ENCODE measurements at places on chromosomes 11 and 22. TPM values are rescaled to one million over a fixed set of nuclear protein-coding genes. Genes with fewer than 3 reads are reported as not detected.

DNA sequence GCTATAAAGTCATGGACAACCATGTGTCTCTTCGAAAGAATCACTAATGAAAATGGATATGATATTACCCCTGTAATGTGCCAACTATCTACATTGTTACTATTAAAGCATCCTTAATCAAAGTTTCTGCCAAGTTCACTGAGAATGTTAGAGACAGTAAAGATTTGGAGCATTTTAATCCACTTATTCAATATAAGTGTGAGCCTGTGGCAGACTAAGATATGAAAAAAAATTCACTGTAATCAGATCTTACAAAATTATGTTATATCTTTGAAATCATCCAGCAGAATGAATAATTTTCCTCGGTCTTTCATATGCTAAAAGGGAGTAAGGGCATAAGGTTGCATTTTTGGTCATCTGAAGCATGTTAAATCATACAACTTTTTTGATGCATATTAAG is 49.9 kb downstream of the MAML2 start:
- no peak for DNase-seq

GRCh38 chr11:128697645-128698174 is 3.8 kb downstream of the FLI1 start:
- no peak for DNase-seq

- no peak for DNase-seq
Measured at GRCh38 chr11:10247011-10247410, 47.0 kb downstream of the SBF2 start.

DNA sequence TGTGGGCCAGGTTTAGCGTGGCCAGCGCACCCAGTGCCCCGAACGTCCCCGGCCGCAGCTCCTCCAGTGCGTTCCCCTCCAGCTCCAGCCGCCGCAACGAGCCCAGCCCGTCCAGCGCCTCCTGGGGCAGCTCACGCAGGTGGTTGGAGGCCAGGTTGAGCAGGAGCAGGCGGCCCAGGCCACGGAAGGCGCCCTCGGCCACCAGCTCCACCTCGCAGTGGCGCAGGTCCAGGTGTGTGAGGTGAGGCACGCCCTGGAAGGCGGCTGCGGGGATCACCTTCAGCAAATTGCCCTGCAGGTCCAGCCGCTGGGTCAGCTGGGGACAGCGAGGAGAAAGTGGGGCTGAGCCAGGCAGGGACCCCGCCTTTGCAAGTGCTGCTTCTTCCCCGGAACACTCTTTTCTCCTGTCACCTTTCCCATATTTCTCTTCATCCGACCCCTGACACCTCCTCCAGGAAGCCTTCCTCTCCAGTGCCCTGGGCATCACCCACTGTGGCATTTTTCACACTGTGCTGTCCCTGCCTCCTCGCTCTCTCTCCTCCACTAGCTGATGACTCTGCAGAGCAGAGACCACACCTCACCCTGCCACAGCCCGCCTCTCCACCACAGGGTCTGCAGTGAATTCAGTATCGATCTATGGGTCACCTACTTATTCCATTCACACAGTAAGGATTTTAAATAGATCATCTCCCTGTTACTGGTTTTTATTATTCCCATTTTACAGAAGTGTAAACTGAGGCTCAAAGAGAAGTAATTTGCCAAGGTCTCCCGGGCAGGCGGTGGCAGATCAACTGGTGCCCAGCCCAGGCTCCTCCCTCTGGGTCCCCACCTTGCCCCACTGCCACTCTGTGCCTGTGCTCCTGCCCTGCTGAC is 1.9 kb downstream of the CHADL start:
- no peak for DNase-seq

DNA sequence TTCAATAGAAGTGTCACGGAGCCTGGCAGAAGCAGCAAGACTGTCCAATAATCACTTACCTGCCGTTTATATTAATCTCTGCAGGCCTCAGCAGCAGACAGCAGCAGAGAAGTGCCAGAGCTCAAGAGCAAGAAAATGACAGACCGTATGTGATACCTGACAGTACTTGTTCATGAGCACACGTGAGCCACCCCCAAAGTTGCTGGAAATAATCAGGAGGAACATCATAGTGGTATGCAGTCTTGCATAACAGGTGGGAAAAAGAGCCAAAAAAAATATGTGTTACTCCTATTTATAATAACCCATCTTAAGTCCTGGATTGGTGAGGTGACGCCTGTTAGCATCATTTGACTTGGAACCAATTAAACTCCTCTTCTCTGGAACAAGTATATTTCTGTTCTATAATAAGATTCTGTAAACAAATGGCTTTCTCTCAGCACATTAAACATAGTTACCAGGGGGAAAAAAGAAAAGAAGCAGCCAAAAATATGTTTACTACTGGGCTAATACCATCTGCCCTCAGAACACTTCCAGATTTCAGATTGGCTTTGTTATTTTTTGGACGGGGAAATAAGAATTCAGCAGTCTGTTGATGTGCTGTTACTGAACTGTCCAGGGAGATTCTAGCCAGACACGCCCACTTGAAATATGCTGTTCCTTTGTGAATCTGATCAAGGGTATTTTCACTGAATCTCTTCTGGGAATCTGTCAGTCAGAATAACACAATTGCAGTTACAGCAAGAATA is 7.9 kb upstream of the SLN start:
- no peak for DNase-seq

- no peak for DNase-seq
Measured at GRCh38 chr11:56764976-56765375, 16.5 kb upstream of the OR9G4 start.

DNA sequence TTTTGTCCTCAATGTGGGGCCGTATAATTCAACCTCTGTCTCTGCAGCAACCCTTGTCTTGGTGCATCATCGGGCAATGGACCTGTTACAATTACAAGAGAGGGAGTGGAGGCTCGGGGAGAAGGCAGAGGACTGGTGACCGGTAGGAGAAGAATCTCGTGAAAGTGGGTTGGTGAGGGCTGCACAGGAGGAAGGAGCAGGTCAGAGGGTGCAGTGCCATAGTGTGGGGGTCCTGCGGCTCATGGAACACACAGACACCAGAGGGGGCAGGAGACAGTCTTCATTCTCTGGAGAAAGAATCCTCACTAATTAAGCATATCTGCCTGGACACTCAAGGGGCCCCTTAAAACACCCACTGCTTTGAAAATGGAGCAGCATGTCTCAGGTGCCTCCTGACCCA is 174.7 kb upstream of the B3GAT1 start:
- DNase-seq, result no peak

DNA sequence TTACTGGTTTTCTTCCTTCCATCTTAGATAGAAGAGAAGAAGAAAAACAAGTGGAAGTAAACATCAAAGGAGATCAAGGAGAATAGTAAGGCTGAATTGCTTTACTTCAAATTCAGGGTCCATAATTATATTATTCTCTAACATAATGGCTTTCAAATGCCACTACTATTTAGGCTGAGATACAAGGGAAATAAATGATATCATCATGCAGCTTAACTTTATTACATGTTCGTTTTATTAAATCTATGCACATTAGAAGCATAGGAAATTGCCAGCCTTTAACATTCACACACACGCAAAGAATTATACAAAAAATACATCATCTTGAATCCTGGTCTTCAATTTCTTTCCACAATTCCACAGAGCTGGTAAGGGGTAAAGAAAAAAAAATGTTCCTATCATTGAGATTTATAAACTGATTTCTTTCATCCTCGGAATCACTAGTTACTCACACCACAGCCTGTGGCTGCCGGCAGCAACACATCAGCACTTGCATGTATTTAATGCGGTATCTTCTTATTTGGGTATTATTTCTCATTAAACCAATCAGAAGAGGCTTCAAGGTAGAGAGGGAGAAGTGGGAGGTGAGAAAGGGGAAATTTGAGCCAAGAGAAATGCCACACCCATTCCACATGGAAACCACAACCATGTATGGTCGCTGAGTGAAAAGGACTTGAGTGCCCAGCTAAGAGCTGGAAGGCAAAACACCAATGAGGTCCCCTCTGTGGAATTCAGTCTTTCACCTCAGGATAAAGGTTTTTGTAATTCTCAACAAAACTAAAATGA is 26.3 kb downstream of the SYTL2 start:
- no peak for DNase-seq

GRCh38 chr11:2376751-2377451 is at the start of gene CD81:
TSS of gene CD81 (plus strand) at chr11:2377310. CDS start at chr11:2377550, 240 bp downstream.
- no peak for DNase-seq

Gene CFAP68
- total RNA-seq, result 16.6 TPM

DNA sequence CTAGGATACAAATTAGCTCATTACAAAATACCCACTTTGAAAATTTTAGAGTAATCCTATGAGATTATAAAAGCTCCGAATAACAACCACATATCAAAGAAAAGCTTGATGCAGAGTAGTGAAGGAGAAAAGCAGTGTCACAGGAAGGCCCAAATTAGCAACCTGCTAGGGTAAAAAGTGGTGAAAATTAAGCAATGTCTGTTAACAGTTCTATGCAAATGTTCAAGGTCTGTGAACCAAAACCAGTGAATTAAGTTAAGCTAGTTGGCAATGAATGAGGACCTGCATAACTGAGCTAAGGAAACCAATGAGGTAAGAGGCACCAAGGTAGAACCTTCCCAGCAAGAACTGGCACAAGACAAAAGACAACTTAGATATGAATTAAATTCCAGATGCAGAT is 29.6 kb downstream of the PRDM10 start:
- DNase-seq, result no peak

Measured in Panc1 (cell line).